ENCODE measurements at places on chromosomes 1 and 21.

GRCh38 chr1:2564815-2565374 lies 8.7 kb downstream of the TNFRSF14 start:
- no peak for DNase-seq

DNA sequence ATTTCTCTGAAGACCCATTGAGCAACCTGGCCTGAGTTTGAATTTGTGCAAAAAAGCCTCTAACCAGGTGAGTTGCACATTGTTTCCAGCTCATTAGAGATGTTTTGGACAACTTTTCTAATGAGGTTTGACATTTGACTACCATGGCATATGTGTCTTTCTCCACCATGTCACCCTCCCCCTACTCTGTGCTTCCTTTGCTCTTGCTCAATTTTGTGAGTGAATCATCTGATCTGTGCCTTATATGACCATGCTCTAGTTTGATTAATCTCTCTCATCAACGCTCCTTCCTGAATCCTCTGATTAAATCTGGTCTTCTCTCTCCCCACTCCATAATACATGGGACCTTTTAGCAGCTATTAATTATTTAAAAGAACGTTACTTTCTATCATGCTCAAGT lies 144.8 kb upstream of the SAMSN1 start:
- no peak for DNase-seq

DNA sequence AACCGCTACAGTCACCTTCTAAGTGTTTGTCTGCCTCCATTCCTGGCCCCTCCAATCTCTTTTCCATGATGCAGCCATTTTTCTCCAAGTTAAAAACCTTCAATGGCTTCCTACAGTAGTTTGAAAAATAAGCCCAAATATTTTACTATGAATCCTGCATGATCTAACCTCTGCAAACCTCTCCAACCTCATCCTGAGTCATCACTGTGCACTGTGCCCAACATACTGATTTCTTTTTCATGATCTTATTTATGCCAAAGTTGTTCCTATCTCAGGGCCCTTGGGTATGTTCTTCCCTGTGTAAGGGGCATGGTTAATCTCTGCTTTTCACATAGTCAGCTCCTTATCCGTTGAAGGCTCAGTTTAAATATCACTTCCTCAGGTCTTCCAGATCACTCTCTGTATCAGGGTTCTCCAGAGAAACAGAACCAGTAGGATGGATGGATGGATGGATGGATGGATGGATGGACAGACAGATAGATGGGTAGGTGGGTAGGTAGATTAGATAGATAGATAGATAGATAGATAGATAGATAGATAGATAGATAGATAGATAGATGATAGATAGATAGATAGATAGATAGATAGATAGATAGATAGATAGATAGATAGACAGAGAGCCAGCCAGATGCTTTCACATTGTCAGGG lies 18.1 kb upstream of the PTPN14 start:
- no peak for DNase-seq

DNA sequence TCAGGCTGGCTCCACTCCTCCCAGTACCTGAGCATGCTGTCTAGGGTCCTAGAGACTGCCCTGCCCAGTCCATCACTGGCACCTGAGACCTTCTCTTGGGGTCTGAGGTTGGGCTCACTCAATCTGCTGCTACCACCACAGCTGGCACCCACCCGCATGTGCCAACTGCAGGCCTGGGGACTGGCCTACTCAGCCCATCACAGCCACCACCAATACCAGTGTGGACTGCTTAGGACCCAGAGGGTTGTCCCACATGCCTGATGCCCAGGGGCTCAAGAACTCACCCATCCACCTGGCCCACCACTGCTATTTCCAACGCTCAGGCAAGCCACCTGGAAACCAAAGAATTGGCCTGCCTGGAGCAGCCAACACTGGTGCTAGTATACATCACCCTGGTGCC lies 63.5 kb downstream of the CYP4B1 start:
- no peak for DNase-seq

DNA sequence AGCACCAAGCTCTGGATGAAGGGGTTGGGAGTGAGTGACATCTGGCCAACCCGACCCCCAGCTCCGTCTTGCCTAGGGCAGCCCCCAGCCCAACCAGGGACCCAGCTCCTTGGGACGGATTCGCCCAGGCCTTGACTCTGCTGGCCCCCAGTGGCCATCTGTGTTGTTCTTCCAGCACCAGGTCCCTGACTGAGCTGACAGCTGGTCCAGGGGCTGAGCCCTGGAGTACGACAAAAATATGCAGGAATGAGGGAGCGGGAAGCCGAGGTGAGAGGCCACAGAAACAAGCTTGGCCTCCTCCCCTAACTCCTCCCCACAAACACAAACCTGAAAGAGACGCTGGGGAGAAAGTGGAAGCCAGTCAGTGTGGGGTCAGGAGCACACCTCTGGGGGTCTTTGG lies 55.0 kb upstream of the PAX7 start:
- DNase-seq: peak; percentile 58

DNA sequence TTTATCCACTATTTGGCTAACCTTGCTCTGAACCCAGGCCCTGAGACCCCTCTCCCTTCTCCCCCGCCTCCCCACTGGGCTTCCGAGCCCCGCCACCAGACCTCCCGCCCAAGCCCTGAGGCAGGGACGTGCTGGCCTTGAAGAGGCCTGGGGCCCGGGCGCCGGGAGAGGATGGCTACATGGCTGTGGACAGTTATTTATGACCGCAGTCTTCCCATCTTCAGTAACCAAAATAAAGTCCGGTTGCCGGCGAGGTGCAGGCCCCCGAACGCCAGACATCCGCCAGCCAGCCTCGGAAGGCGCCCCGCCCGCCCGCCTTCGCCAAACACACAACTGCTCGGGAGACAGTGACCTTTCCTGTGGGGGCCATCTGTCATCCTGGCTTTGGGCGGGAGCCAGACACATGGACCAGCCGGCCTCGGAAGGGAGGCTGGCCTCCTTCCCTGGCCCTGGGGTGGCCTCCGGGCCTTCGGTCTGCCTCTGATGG lies 69.0 kb downstream of the DHRS3 start:
- no peak for DNase-seq

- DNase-seq: no peak
Observed at GRCh38 chr1:203906932-203907331, 45.5 kb downstream of the SNRPE start.

DNA sequence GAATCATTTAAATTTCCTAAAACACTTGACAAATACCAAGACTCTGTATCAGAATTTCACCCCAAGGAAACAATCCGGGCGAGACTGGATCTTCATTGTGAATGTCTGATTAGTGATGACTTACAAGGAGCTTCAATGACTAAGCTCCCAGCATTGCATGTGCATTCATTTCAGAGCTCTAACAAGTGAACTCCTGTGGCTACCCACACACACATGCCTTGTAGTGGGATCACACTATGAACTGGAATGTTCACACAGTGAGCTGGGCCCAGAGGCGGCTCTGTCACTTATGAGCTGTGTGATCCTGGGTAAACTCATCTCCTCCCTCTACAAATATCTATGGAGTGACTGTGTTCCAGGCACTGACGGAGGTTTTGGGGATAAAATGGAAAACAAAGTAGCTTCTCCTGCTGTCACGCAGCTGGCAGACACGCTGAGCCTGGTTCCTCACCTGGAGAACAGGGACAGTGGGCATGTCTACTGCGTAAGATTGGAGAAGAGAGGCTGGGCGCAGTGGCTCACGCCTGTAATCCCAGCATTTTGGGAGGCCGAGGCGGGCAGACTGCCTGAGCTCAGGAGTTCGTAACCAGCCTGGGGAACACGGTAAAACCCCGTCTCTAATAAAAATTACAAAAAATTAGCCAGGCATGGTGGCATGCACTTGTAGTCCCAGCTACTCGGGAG lies 56.9 kb downstream of the CLSTN1 start:
- DNase-seq: no peak

DNA sequence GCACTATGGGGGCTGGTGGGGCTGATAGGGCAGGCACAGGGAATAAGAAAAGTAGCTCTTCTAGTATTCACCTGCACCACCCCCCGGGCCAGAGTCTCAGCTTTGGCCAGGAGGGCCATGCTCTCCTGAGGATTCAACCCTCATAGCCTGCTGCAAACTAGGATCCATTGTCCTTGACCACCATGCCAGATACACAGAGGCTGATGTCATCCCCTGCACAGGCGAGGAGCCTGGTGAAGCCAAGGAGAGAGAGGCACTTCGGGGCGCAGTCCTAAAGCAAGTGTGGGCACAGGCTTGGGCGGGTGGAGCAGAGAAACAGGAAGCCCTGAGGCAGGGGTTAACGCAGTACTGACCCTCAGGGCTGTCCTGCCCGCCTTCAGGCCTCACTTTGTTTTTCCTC lies 29.5 kb downstream of the TMEM53 start:
- no peak for DNase-seq

DNA sequence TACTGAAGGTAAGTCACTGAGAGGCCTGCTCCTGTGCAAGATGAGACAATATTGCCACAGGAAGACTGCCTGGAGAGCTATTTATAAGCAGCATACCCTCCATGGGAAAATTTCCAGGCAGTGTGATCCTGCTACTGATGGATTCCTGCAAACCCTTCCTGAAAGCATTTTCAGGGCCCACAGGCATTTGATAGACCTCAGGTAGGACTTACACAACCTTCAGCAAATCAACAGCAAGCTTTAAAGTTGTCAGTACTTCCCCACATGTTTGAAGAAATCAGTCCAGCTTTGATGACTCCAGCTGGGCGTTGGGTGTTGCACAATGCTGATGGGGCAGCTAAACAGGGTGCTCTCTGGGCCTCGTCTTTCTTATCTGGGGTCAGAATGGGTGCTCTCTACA lies 108.8 kb downstream of the PLXNA2 start:
- no peak for DNase-seq

- no peak for DNase-seq
Observed at GRCh38 chr1:51222136-51222787, 13.8 kb upstream of the RNF11 start.

DNA sequence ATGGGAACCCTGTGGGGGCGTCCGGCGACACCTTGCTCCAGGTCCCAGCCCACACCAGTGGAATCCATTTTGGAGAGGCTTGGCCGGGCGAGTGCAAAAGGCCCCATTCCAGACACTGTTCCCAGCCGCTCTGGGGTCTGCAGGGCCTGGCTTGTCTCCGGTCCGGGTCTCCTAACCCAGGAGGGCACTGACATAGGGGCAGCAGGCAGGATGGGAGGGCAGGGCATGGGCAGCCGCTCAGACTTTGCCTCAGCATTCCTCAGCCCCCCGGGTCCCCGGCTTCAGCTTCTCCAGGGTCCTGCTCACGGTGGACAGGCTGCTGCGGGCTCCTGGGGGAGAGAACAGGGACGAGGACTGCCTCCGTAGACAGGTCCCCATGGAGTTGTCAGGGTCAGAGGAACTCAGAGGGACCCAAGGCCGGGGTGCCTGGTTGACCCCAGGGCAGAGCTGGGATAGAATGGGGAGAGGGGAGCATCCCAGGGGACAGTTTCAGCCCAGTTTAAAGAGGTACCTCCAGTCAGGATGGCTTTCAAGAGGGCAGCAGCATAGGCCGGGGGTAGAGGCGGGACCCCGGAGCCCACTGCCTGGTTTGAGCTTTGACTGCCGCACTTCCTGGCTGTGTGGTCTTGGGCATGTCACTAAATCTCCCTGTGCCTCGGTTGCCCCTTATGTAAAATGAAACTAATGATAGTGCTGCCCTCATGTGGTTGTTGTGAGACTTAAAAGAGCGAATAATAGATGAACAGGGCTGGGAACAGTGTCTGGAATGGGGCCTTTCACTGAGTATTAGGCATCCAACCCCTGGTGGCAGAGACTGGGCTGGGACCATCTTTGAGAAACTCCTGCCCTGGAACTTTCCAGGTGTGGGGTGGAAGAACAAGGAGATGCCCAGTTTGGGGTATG lies 3.7 kb downstream of the KNCN start:
- no peak for DNase-seq

- no peak for DNase-seq
Observed at GRCh38 chr21:42747276-42747701, 93.9 kb downstream of the PDE9A start.

- no peak for DNase-seq
Observed at GRCh38 chr1:26156285-26157038, 2.4 kb upstream of the FAM110D start.

DNA sequence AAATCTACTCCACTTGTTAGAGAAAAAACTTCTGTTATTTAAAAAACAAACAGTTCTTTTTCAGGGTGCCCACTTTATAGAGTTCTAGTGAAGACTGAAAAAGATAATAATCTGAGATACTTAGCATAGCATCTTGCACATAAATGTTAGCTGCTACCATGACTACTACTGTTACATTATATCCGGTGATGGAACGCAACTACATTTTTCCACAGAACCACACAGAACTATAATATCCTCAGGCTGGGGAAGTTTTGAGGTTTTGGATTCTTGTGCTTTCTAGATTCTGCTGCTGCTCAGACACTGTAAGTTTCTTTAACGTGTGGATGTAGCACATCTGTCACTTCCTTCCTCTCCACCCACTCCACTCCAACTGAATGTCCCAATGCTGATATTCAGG lies 110.3 kb downstream of the PTPN14 start:
- DNase-seq: peak; percentile 34

DNA sequence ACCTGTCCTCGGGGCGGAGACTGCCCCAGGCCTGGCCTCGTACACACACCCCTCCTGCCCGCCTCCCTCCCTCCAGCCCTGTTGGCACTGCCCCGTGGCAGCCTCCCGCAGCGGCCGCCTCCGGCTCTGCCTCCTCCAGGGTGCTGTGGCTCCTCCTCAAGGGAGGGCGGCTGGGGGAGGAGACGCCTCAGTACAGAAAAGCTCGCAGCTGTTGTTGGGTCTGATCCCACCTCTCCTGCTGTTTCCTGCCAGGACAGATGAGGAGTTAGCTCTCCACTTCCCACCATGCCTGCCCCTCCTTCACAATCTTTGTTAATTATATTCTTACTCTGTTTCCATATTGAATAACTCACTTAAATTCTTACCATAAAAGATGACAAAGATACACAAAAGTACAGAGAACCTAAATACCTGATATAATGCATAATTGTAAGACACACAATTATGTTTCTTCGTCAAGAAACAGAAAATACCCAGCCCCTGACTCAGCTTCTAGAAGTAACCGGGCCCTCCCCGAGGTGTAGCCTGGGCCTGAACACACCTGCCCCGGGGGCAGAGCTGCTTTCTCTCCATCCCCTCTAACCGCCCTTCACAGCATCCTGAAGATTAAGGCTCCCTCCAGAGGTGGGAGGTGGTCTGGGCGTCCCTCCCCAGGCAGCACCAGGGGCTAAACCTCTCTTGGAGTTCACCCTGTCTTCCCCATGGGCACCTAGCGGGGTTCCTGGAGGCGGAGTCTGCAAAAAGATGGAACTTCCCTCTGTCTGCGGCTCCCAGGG lies 30.6 kb upstream of the COL6A1 start:
- DNase-seq: no peak

DNA sequence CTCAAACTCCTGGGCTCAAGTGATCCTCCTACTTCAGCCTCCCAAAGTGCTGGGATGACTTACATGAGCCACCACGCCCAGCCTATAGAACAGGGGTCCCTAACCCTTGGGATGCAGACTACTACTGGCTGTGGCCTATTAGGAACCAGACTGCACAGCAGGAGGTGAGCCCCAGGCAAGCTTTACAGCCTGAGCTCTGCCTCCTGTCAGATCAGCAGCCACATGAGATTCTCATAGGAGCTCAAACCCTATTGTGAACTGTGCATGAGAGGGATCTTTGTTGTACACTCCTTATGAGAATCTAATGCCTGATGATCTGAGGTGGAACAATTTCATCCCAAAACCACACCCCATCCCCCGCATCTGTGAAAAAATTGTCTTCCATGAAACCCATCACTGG lies 13.4 kb upstream of the PSMB4 start:
- DNase-seq: no peak

All from hematopoietic multipotent progenitor cell (in vitro differentiated cells).